SK-N-DZ (cell line): ENCODE measurements at places on chromosomes 7 and 10.

GRCh38 chr7:80493121-80493849 is 18.6 kb downstream of the GNAT3 start:
- no peak for DNase-seq

- DNase-seq: no peak
Observed at GRCh38 chr10:44427037-44427436, 42.1 kb upstream of the CXCL12 start.

DNA sequence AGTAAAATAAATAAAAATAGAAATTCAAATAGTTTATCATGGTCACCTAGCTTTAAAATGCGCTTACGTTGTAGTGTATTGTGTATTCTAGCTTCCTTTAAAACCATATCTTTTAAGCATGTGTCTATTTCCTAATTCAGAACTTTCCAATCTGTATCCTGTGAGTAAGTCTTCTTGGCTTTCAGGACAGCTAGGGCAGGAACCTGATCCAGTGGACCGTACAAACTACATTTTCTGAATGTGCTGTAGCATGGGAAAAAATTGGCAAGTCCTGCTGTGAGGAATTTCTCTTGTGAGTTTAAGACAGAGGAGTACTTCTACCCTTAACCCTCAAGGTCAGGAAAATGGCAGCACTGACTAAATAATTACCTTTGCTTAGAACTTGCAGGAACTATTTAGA is 12.1 kb downstream of the OPN1SW start:
- no peak for DNase-seq

- DNase-seq: no peak
Observed at GRCh38 chr7:41869091-41869490, 166.2 kb upstream of the INHBA start.

GRCh38 chr7:2525658-2526630 is 6.4 kb downstream of the LFNG start:
- no peak for DNase-seq

DNA sequence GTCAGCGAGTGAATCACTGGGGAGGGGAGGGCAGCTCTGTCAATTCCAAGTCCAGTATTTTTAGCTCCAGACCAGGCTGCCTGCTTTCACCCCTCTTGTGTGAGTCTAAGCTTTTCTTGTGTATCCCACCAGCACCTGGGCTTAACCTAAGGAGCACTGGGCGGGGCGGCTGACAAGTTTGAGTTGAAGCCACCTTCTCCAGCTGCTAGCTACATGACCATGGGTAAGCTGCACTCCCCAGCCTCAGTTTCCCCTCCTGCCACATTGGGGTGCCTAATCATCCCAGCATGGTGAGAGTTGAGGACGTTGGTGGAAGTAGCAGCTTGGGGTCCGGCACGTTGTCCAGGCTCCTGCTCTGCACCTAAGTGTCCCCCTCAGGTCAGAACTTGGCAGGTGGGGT is 89.8 kb upstream of the PCBD1 start:
- DNase-seq: no peak

DNA sequence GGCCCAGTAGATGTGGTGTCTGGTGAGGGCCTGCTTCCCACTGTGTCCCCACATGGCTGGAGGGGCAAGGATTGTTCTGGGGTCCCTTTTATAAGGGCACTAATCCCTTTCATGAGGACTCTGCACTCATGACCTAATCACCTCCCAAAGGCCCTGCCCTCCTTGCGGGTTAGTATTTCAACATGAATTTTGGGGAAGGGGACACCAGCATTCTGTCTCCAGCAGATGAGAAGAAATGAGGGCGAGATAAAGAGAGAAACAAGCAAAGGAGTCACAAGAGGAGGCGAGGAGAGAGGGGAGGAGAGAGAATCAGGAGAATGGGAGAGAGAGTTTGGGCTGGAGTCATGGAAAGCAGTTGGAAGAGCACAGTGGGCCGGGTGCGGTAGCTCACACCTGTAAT is 83.7 kb downstream of the C10orf105 start:
- DNase-seq: no peak

GRCh38 chr7:44291066-44291732 is 34.2 kb downstream of the CAMK2B start:
- DNase-seq: no peak

DNA sequence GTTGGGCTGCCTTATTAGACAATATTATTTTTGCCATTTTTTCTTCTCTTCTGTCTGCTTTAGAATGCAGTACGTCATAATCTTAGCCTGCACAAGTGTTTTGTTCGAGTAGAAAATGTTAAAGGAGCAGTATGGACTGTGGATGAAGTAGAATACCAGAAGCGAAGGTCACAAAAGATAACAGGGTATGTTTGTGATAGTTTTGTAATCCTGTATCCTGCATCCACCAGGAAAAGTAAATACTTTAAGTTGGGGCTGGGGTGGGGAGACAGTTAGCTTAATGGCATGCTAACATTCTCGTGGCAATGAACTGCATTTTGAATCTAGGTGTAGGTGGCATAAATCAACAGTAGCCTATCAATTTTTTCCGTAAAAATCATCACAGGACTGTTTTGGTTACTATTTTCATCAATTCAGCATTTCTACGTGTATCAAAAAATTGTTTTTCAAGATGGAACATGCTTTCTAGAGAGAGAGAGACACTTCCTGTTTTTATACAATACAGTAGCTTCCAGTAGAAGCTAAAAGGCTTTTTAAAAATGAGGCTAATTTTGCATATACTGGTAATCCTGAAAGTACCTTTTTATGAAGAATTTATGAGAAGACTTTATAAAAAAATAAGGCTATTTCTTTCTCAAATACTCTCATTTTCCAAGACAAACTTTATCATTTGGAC is 247.5 kb downstream of the FOXP2 start:
- no peak for DNase-seq

DNA sequence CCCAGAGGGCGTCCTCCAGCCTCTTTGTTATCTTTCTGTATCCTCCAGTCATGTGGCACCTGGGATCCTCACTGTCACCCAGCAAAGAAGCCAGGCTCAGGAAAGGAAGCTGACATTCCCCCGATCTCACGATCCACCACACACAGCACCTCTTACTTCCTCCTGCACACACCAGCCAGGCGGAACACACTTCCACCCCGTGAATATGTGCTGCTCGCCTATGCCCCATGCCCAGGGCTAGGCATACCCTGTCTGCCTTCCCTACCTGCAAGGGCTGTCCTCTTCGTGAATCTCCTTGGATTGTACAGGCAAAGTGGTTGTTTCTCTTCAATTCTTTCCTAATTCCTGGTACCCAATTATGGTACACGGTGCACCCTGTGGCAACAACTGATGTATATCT is 191.0 kb downstream of the TNS3 start:
- DNase-seq: no peak
